ENCODE measurements at places on chromosomes 16 and 17. TPM values are rescaled to one million over a fixed set of nuclear protein-coding genes. Genes with fewer than 3 reads are reported as not detected.

MT4 gene
- not detected for polyA plus RNA-seq

GNGT2 gene
- polyA plus RNA-seq: 1.2 TPM

GSG1L gene
- 0.50 TPM for polyA plus RNA-seq

TBC1D16 gene
- 36.6 TPM for polyA plus RNA-seq

GGNBP2 gene
- polyA plus RNA-seq: 75.5 TPM

PRSS36 gene
- 1.7 TPM for polyA plus RNA-seq

DNA sequence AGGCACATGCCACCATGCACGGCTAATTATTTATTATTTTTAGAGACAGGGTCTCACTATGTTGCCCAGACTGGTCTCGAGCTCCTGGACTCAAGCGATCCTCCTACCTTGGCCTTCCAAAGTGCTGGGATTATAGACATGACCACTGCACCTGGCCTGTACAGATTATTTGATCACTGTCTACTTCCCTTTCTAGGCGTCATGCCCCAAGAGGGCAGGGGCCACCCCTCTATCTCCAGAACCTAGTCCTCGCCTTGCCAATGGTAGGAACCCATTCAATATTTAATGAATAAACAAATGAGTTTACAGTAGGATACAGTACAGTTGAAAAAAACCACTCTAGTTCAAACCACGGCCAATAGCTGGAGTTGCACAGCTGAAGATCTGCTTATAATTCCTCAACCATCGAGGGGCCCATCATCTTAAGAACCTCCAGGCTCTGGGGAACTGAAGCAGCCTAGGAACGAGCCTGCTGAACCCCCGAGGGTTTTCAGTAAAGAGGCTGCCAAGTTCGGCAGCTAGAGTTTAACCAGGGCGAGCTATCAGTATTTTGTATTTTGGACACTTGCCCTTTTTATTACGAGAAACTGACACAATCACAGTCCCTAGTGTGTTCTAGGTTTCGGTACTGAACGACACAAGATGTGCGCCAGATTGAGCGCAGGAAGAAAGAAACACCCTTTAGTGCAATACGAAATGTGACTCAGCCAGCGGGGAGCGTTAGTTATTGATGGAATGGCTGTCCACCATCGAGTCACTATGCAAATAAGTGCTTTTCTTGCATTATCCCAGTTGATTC lies 14.6 kb downstream of the ADCY9 start:
- DNase-seq: no peak

DNA sequence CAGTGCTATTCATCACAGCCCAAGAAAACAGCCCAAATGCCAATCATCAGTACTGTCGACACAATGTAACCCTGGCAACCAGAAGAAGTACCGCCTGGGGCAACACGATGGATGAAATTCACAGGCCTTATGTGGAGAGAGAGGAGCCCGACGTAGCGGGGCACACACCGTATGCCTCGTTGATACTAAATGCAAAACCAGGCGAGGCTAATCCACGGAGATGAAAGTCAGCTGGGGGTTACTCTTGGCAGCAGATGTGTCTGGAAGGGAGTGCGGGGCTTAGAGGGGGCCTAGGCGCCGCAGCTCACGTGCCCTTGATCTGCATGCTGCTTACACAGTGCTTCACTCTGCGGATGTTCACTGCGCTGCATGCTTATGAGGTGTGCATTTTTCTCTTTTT lies 29.8 kb downstream of the ITGAE start:
- DNase-seq: no peak

DNA sequence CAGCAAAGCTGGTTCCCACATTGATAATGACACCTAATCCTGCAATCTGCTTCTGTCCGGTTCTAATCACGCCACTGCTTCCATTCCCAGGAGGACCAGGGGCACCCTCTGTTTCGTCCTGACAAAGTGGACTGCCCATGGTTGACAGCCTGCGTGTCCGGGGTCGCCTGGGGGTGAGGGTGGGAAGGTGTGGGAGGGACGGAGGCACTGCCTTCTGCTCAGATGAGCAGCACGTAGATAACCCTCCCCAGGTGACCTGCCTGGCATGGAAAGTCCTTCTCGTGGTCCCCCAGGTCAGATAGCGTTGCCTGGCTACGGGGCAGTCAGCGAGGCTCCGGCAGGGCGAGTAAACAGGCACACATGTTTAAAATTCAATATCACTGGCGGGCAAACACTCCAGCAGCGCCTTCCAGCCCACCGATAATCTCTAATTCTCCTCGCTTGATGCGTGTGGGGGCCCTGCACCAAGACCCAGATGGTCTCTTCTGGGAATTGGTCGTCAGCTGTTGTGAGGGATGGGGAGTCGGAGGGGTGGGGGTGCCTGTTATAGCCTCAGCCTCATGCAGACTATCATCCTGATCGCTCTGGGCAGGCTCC lies 132.2 kb downstream of the RAP1GAP2 start:
- no peak for DNase-seq
